ENCODE measurements at places on chromosomes 5 and 9.

DNA sequence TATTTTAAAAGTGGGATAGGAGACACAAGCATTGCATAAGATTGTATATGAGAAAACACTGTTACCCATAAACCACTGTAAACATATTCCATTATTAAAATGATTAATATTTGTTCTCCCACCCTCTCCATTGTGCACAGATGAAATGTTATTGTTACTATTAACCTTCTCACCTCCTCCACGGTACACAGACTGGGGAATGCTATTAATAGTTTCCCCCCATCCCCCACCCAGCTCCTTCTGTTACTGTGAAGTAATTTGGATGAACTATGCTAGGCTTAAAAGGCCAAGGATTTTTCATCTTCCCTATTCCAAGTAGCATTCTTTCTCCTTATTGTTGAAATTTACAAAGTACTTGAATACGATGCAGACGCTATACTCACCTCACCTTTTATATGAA, 91.4 kb downstream of the JAKMIP2 start:
- no peak for DNase-seq

GRCh38 chr5:16057277-16057676, 122.3 kb downstream of the MARCHF11 start:
- no peak for DNase-seq

GRCh38 chr5:169970911-169971765, 9.2 kb downstream of the INSYN2B start:
- DNase-seq, result no peak

DNA sequence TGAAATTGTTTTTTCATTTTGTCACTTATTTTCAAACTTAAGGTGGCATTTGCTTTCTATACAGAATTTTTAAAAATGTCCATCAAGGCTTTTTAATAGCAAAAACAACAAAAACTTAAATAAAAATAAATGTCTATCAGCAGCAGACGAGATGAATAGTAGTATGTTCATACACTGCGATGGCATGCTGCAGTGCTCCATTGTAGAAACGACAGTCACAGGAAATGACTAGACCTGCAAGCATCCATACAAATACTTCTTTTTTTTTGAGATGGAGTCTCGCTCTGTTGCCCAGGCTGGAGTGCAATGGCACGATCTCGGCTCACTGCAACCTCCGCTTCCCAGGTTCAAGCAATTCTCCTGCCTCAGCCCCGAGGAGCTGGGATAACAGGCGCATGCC, 41.4 kb downstream of the COL23A1 start:
- DNase-seq, result no peak

GRCh38 chr5:80600943-80601693, 31.0 kb upstream of the ANKRD34B start:
- DNase-seq, result no peak
